ENCODE measurements at places on chromosomes 5 and 9. TPM values are rescaled to one million over a fixed set of nuclear protein-coding genes. Genes with fewer than 3 reads are reported as not detected.
A peak's percentile ranks its signal among the peaks of the same experiment; 100 is the strongest.

The ZDHHC11B gene
- not detected for polyA plus RNA-seq

The CCL27 gene
- polyA plus RNA-seq, result not detected

- no peak for DNase-seq
Observed at GRCh38 chr9:107472581-107473340, 16.8 kb downstream of the KLF4 start.

GRCh38 chr5:179209359-179210150 lies 135.7 kb downstream of the ADAMTS2 start:
- no peak for DNase-seq

The HINT2 gene
- polyA plus RNA-seq, result 156 TPM

DNA sequence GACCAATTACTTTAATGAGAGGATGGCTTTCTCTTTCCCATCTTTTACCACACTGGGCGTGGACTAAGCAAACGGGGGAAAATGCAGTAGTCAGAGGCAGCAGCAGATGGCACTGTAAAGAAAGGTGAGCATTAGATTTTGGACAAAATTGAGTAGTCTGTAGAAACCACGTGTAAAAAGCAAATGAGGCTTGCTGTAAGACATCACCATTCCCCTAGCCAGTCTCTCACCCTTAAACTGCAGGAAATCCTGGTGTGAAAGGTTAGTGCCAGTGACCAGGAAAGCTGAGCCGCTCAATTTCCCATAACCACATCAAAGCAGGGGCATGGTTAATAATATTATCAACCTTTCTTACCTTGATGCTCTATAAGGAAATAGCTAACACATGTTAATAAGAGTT lies 31.8 kb downstream of the SPATA31C2 start:
- DNase-seq, result no peak

GRCh38 chr9:130946766-130947617 lies 7.9 kb upstream of the FIBCD1 start:
- no peak for DNase-seq

The UCK1 gene
- 23.0 TPM for polyA plus RNA-seq

The SLC25A2 gene
- not detected for polyA plus RNA-seq

The PCDHB5 gene
- not detected for polyA plus RNA-seq

The PCDHGA3 gene
- 0.17 TPM for polyA plus RNA-seq

The PCDHGA12 gene
- 0.16 TPM for polyA plus RNA-seq

GRCh38 chr5:159405611-159406031 lies 75.3 kb upstream of the IL12B start:
- DNase-seq, result peak; percentile 58

The IL5 gene
- polyA plus RNA-seq, result not detected

- no peak for DNase-seq
Observed at GRCh38 chr9:28014212-28014611, 440.9 kb upstream of the C9orf72 start.

DNA sequence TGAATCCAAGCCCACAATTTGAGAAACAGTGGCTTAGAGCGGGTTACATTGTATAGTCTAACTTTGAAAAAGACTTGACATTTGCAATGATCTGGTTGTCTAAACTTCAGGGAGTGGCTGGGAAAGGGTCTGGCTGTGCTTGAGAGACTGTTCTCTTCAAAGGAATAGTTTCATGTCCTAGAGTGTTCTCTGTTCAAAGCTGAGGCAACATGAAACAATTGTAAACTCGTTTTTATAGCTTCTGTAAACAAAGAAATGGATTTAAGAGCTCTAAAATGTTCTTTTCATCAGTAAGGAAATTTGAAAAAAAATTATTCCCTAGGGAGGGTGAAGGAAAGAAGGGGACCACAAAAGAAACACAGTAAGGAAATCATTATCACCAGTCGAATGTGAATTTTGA lies 41.6 kb downstream of the FOCAD start:
- DNase-seq, result no peak

The F2R gene
- 24.8 TPM for polyA plus RNA-seq

GRCh38 chr5:44652674-44653073 lies 156.1 kb upstream of the MRPS30 start:
- DNase-seq, result no peak

DNA sequence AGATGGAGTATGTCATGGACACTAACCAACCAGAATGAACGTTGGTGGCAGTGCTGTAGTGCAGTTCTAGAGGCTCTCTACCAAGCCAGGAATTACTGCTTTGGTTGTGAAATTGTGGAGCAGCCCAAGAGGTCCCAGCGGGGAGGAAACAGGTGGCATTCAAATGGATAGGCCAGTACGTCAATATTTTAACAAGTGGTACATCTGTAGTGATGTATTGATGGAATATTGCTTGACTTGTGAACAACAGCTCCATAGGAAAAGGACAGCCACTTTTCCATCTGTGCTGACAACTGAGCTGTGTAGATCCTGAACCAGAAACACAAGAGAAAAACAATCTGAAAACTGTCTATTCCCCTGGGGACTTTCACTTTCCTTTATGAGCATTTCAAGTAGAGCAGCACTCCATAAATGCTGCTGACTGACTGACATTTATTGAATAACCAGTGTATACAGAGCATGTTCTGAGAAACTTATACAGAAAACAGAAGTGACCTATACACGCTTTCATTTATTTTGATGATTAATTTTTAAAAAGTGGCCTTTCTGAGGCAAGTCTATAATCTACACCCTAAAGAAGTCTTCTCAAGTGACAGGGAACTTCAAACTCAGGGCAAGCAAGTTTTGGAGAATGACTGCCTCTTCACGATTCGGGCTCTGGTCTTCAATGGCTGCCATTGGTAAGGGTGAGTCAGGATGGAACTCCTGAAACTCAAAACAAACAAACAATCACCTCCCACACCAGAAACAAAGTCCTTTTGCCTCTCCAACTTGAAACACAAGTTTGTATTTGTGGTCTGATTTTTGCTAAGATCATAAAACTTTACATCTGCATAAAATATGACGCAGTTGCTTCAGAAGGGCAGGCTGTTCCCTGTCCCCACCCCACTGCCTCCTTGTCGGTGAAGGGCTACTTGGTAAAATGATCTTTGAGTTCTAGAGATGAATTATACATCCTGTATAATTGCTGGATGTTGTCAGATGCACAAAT lies 362.4 kb downstream of the NDUFS4 start:
- DNase-seq, result no peak
